ENCODE measurements at places on chromosomes 13 and 19. TPM values are rescaled to one million over a fixed set of nuclear protein-coding genes. Genes with fewer than 3 reads are reported as not detected.

Gene KANK2
- total RNA-seq, result 14.5 TPM

Gene ZIM2
- not detected for total RNA-seq

Gene LGI4
- not detected for total RNA-seq

Gene TSEN34
- total RNA-seq, result 102 TPM

Gene ATP4A
- not detected for total RNA-seq

Gene RNF225
- 0.24 TPM for total RNA-seq

Gene TMPRSS9
- not detected for total RNA-seq

Gene FGF9
- total RNA-seq, result 0.04 TPM

Gene TTYH1
- not detected for total RNA-seq

Gene MATK
- not detected for total RNA-seq

Gene BRD4
- total RNA-seq, result 27.8 TPM

Gene PRKCG
- 0.07 TPM for total RNA-seq

Gene KIR3DL1
- not detected for total RNA-seq

Gene B3GNT3
- total RNA-seq, result 11.5 TPM

Gene RFPL4A
- not detected for total RNA-seq

Gene SYT3
- total RNA-seq, result not detected

Gene KISS1R
- not detected for total RNA-seq
